Activated naive CD4-positive, alpha-beta T cell treated with anti-CD3 and anti-CD28 coated beads, Interleukin-2, amount 50 U/mL, for 16 hours (primary cell): ENCODE measurements at places on chromosomes 5 and 9.

DNA sequence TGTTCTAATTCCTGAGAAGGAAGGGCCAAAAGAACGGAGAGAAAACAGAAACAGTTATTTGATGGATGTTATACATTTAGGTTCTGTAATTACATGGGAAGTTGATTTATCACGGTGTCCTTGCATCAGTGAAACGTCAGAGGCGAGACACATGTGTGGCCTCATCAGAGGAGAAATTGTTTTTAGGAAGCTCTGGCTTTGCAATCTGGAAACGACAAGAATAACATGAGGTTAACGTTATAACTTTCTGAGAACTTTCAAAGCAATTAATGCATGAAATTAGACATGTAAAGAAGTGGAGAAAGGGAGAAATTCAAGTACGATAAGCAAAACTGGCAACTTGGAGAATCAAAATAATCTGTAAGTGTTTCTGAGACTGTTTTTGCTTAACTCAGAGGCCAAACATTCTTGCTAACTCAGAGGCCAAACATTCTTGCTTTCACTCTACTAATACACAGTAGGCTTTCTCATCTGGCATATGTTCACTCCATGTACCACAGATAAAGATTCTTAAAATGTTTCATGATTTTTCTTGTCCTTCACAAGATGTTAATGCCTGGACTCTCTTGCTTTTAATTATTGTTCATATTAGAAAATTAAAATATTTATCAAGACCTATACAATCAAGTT, 933.0 kb downstream of the TLE4 start:
- DNase-seq, result no peak

DNA sequence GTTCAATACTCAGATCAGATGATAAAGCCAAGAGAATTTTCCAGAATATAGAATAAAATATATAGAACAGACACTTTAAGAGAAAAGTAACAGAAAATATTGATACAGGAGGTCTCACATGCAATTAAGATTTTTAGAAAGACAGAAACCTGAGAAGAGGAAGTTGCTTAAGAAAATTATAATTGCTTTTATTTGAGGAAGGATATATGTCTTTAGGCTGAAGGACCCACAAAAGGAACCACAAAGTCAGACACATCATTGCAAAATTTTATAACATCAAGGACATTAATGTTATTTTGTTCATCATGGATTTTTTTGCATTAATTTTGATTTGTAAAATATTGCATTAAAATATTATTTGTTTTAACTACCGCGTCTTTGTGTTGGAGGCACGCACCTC, 141.5 kb downstream of the FSTL4 start:
- no peak for DNase-seq

- no peak for DNase-seq
These were observed 134.8 kb downstream of the EPB41L4A start for GRCh38 chr5:112283943-112284929.

DNA sequence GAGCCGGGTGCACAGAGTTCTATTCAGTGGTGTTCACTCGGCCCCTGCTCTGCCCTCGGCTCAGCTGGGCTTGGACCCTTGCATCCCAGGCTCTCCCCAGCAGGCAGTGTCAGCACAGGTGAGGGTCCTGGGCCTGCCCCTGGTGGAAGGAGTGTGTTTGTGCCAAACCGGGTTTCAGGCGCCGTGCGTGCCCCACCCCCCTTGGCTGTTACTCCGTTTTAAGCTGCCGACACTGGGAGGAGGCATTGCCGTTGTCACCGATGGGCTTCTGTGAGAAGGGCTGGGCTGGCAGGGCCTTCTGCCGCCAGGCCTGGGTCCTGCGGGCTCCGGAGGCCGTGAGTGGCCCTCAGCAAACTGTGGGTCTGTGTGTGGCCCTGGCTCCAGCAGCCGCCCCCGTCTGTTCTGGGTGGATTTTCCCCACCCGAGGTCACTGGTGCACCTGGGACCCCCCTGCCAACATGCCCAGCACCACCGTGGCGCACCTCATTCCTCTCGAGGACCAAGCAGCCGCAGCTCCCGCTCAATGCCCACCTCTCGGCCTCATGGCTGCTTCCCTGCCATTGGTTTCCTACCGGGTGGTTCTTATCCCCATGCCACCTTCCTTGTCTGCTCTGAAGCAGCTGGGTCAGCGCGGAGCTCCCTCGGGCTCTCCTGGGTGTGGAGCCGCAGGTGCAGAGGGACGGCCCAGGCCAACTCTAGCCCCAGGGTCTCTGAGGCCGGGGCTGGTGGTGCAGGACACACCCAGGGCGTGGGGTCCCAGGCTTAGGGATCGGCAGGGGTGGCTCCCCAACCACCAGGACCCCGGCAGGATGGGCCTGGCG, 44.3 kb upstream of the EXOC3 start:
- DNase-seq, result no peak

DNA sequence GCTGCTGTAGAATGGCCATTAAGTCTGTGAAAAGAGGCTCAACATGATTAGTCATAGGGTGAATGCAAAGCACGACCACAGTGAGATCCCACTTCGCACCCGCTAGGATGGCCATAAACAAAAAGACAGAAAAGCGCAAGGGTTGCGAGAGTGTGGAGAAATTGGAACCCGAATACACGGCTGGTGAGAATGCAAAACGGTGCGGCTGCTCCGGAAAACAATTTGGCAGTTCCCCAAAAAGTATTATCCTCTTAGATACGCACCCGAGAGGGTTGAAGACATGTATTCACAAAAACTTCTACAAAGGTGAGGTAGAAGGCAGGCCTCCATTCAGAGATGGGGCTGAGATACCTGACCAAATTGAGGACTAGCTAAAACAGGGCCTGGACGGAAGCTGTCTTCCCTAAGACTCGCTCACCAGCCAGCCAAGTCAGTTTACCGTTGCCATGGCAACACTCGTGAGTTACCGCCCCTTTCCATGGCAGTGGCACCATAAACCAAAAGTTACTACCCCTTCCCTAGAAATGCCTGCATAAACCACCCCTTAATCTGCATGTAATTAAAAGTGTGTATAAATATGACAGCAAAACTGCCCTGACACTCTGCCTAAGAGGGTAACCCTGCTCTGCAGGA, 726 bp upstream of the PSMB7 start:
- DNase-seq, result no peak

- no peak for DNase-seq
These were observed 516.1 kb downstream of the ANXA1 start for GRCh38 chr9:73667749-73668148.

DNA sequence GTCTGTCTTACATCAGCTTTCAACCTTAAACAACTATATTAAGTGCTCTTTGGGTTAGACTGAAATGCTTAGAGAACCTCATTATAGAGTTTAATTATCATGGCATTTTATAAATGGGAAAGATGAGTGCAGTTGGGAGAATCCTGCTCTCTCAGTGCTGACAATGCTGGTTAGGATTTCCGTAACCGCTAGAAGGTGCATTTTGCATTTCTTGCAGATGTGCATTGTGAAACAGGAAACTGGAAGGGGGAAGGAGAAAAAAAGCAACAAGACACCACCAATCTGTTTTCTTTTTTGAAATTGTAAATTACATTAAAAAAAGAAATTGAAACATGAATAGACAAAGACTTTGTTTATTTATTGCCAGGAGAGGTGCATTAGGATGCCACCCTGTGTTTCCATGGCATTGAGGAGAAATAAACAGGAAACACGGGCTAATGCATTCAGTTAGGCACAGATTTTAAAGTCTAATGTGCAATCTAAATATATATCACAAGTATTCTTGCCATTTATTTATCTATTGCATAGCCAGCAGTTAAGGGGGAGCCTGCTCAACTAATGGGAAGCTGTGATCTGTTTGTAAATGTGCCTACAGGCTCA, 478.9 kb downstream of the PSAT1 start:
- no peak for DNase-seq

- DNase-seq, result no peak
These were observed 42.0 kb downstream of the UBE2QL1 start for GRCh38 chr5:6490693-6491092.

DNA sequence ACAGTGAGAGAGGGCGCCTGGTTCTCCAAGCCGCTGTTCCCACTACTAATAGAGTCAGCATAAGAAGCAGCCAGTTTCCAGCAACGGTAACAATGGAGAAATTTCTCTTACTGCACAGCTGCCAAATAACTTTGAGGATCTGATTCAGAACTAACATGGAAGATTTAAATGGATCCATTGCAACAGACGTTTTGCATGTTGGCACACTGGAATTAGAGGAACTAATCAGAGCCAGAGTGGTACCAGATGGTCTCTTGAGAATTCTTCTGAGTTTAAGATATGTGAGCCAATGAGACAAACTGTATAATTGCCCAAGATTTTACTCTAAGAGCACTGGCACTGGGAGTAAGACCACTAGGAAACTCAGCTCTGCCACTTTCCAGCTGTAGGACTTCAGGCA, 186.5 kb downstream of the EFNA5 start:
- no peak for DNase-seq

DNA sequence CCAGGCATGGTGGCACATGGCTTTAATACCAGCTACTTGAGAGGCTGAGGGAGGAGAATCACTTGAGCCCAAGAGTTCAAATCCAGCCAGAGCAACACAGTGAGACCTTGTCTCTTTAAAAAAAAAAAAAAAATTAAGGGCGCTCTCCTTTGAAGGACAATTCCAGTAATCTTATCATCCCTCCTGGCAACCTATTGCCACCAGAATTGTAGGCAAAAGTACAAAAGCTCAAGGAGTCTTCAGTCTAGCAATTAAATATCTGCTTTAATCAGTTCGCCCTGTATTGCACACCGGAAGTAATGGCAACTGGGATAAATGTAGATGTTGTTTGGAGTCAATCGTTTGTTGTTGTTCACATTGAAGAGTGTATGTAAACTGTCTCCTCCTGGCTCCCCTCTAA, 7.7 kb downstream of the SNX18 start:
- no peak for DNase-seq

- DNase-seq, result no peak
These were observed 20.1 kb downstream of the DOCK2 start for GRCh38 chr5:169657127-169657526.

GRCh38 chr5:37770786-37771185, 69.1 kb downstream of the GDNF start:
- no peak for DNase-seq

- no peak for DNase-seq
These were observed 543.2 kb upstream of the SGCD start for GRCh38 chr5:155783791-155784190.

DNA sequence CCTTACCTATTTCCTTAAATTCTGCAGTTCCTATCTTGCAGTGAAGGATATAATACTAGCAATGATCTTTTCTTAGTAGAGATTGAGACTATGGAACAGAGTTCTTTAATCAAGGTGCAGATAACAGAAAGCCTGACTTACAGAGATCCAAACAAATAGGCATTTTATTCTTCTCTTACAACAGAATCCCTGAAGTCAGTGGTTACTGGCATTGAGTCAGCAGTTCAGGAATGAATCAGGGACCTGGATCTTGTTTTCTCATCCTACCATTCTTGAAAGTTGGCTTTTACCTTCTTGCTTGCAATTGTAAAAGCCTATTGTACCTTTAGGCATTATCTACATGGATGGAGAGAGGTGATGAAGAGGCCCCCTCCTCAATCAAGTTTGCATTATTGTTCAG, 47.5 kb upstream of the TLE4 start:
- no peak for DNase-seq

DNA sequence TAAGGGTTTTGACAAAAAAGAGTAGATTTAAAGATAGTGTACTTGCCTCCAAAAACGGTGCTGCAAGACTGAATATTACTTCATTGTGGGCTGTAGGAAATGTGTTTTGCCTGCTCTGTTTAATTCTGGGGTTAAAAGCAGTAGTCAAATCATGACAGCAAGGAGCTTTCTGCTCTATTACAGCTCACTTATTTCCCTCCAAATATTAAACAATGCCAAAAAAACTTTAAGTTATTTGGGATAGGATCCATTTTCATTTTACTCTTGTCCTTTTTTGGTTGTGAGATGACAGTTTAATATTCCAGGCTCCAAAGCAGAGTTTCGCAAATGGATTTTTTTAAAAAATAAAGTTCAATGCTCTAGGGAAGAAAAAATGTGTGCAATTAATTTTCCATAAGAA, 340.4 kb upstream of the RGMB start:
- no peak for DNase-seq
